ENCODE measurements at places on chromosomes 12 and 14.

- DNase-seq = no peak
Observed at GRCh38 chr12:116524964-116525379, 34.2 kb upstream of the MAP1LC3B2 start.

DNA sequence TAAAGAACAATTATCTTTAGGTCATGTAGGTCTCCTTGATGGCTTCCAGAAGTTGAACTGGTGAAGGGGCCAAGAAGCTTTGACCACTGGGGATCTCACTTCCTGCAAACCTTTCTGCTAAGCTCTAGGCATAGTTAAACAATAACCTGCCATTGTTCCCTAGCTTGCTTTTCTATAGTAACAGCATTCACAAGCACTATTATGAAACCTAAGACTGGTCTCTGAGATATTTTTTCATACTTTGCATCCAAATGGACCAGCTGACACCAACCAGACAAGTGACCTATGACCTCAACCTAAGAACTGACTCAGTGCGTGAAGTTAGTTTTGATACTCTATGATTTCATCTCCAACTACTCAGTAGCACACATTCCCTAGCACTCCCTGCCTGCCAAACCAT lies 129.1 kb downstream of the PTPRB start:
- DNase-seq = no peak

GRCh38 chr12:40534828-40535227 lies 157.4 kb upstream of the CNTN1 start:
- no peak for DNase-seq

- no peak for DNase-seq
Observed at GRCh38 chr12:66709893-66710292, 31.0 kb upstream of the GRIP1 start.

- no peak for DNase-seq
Observed at GRCh38 chr12:15477761-15478160, 155.5 kb downstream of the PTPRO start.

DNA sequence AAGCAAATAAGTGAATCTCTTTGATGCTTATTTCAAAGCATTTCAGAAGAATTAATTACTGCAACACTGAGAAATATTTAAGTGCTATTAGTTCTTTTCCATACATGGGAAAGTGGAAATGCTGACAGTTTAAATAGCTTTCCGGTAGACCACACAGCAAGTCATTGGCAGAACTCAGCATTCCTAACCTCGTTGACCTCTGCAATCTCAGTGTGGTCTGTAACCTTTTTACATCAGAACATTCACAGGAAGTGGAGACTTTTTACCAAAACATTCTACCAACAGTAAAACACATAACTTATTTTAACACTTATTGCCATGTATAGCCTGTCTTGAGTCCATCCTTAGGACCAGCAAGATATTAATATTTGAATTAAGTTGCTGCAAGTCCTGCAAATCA lies 249.5 kb upstream of the DCN start:
- DNase-seq = no peak

DNA sequence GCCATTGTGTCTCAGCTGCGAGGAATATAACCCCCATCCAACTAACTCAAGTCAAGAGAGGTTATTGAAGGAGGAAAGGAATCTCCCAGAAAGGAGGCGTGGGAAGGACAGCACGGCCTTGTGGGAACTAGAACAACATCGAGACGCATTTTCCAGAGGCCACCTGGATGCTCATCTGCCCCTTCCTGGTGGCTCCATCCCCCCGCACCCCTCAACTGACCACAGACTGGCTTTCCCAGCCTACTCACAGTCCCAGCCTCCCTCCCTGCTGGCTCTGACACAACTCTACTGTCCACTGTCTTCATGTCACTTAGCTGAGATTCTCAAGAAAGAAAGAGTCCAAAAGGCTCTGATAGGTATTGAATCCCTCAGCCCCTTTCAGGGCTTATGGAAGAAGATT lies 66.0 kb upstream of the CLMN start:
- DNase-seq = no peak

DNA sequence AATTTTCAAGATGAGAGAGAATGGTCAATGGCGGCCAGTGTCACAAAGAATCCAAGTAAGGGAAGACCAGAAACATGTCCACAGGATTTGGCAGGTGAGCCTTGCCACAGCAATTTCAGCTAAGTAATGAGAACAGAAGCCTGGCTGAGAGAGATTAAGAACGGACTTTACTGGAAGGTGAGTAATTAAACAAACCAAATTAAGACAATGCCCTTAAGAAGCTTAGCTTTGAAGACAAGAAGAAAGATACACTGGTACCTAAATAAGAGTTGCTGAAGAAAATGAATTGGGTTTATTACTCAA lies 145.4 kb upstream of the PLEKHG7 start:
- DNase-seq = no peak

GRCh38 chr14:34766606-34767005 lies 52.2 kb upstream of the CFL2 start:
- DNase-seq = no peak

GRCh38 chr12:98763656-98764055 lies 118.6 kb downstream of the APAF1 start:
- no peak for DNase-seq

DNA sequence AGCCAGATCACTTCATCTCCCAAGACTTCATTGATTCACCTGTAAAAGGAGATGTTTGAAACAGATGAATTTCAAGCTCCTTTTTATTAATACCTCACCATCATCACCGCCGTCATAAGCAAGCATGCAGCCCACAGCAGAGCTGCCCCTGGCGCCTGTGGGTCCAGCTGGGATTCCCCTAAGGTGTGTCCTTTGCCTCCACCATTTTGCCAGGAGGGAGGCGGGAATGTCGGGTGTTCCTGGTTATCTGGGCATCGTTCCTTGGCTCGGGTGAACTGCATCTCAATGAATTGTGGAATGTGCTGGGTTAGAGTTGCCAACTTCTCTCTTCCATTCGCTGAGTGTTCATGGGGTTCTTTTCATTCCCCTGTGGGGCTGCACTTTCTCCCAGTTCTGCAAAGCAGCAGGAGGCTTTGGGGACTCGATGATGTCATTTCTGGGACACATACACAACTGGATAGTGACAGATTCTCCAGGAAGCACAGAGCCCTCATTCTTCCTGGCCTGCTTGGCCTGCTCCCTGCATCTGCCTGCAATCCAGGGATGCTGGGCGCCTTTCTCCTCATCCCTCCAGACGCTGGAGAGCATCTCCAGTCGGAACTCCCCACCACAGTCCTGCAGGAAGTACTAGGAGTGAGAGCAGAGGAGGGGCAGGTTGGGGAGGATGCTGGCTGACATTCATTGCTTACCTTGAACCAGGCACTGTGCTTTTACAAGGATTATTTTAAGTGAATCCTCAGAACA lies 10.1 kb downstream of the CCND2 start:
- DNase-seq = no peak

DNA sequence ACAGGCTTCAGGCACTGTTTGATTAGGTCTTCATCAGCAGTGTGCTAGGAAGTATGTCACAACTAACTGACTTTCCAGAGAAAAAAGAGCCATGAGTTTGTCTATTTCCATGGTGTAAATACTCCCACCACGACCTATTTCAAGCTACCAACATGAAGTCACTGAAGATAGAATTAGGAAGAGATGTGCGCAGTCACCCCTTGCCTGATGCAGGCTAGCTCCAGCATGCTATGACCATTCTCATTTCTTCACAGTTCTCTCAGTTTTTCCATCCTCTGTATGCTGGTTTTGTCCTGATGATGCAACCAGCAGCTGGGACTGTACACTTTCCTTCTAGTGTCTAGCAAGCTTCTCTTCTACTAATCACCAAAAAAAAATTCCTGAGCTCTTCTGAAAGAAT lies 191.6 kb upstream of the NUDT4 start:
- DNase-seq = no peak

DNA sequence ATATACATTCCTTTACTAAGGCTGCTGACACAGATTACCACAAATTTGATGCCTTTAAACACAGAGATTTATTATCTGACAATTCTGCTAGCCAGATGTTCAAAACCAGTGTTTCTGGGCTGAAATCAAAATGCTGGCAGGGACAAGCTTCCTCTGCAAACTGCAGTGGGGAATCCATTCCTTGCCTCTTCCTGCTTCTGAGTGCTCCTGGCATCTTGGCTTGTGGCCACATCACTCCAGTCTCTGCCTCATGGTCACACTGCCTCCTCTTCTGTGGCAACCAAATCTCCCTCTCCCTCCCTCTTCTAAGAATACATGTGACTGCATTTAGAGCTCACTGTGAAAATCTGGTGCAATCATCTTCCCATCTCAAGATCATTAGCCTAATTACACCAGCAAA lies 235.7 kb downstream of the TTC8 start:
- no peak for DNase-seq

DNA sequence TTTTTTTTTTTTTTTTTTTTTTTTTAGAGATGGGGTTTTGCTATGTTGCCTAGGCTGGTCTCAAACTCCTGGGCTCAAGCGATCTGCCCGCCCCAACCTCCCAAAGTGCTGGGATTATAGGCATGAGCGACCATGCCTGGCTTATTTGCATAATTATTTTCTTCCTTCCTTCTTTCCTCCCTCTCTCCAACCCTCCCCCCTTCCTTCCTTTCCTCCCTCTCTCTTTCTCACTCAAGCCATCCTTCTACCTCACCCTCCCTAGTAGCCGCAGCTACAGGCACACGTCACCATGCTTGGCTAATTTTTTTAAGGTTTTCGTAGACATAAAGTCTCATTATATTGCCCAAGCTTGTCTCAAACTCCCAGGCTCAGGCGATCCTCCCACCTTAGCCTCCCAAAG lies 83.8 kb downstream of the PEBP1 start:
- no peak for DNase-seq
